ENCODE measurements at places on chromosomes 5 and 9.

DNA sequence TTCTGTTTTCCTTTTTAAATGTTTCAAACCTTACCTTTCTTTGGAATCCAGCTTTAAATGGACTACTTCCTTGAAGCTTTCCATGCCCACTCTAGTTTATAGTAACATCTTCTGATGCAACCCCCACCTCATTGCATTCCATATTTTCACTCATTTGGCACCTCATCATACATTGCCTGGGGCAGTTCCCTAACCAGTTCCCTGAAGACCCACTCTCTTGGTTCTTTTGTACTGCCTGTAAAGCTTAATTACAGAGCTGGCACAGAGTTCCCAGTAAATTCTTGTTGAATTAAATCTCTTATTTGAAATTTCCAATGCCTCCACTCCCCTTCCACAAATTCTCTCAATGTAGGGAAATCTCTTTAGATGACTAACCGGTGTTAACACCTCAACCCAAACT is 257.2 kb downstream of the ARRDC3 start:
- DNase-seq, result peak; percentile 11

DNA sequence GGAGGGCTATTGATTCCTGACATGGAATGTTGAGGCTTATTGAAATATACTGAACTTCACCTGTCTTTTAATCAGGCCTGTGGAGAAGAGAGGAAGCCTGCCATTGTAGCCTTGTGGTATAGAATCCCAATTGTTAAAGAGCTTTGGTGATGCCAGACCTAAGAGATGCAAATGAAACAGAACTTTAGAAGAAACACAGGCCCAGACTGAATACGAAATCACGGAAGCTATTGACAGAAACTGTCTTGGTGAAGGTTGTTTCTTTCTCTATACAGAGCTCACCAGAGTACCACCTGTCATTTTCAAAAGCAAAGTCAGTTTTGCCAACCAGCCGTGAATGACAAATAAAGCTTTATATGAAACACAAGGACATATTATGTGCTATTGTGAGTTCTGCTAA is 660.3 kb downstream of the ISL1 start:
- DNase-seq, result no peak

DNA sequence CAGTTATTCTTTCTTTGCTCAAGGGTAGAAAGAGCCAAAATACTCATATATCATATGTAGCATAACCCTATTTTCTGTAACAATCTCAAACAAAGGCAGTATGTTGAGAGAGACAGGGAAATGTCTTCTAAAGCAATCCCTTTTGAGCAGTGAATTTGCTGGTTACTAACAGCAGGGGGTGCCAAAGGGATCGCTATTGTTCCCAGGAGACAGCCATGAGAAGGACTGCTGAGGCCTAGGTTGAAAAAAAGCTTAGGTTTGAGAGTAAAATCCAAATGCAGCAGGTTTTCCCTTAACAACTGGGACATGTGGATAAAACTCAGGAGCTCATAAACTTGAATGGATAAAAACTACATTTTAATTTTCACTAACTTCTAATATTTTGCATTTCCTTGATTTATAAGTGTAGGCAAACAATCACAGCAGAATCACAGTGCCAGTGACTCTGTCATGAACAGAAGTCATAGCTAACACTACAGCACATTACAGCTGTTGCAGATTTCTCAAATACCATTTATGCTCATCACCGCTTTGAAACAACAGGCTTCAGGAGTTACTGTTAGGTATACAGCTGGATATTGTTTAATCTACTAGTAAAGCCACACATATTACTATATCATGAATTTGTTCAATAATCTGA is 148.4 kb downstream of the MAPKAP1 start:
- peak; percentile 92 for DNase-seq

DNA sequence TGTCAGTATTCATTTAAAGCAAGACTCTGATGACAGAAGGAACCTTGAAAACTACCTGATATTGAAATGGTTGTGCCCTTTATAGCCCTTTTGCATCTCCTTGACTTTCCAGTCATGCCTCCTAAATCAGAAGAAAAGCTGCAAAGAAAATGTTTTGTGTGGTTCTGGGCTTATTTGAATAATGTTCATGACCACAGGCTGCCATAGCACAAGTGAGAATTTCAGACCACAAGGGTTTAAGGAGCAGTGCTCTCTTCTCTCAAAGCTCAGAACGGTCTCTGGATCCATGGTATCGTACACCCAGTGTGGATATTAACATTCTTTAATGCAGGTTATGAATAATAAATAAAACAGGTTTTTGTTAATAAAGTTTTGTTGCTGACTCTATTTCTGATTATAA is 54.2 kb downstream of the GPR107 start:
- DNase-seq, result no peak

DNA sequence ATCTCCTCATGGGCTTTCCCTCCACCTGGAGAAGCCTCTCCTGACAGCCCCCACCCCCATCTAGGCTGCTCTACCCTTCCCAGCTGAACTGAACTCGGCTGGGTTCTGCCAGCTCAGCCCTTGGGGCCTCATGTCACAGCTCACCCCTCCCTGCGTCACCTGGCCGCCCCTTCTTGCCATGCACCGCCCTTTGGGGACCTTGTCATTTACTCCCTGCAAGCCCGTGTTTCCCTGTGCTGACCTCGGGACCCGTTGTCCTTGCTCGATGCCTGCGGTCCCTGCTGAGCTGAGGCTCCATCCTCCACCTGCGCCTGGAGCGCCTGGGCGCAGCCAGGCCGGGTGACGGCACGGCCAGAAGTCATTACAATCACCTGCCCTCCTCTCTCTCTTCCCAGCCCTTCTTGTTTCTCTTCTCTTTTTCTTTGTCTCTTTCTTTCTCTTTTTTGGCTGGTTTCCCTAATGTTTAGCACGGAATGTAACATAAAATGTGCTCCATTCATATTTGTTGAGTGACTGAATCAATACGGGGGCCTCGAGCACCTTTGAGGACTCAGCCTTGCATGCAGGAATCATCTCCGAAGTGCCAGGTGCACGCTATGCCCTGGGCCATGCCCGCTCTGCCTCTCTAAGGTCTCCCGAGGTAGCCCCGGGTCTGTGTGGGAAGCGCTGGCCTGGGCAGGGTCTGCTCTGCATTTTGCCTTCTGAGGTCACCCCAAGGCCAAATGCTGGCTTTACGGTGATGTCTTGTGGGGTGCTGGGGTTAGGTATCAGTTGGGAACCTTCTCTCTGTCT is 48.1 kb upstream of the COL5A1 start:
- no peak for DNase-seq

- DNase-seq, result no peak
Measured at GRCh38 chr5:10565785-10566542, 2.1 kb downstream of the ANKRD33B start.

GRCh38 chr5:64595031-64595855 is 89.4 kb downstream of the RGS7BP start:
- peak; percentile 20 for DNase-seq

DNA sequence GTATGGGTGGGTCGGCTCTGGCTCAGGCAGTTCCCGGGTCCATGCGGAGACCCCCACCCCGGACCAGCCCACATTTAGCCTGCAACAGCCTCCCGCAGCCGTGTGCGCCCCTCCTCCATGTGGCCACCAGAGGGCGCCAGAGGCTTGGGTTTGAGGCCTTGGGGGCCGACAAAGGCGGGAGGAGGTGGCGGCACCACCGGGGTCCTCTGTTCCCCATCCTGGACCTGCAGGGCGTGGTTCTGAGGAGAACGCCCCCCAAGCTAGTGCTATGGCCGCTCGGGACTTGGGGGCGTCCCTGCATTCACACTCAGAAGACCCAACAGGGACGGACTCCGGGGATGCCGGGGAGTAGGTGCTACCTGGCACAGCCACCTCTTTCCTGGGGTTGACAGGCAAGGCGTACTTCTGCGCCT is 16.5 kb downstream of the ASS1 start:
- DNase-seq, result peak; percentile 87

- no peak for DNase-seq
Measured at GRCh38 chr5:142823126-142823525, 52.9 kb downstream of the ARHGAP26 start.

GRCh38 chr9:2729003-2729402 is 11.7 kb downstream of the KCNV2 start:
- no peak for DNase-seq

- DNase-seq, result no peak
Measured at GRCh38 chr9:72185561-72185960, 36.3 kb downstream of the GDA start.

DNA sequence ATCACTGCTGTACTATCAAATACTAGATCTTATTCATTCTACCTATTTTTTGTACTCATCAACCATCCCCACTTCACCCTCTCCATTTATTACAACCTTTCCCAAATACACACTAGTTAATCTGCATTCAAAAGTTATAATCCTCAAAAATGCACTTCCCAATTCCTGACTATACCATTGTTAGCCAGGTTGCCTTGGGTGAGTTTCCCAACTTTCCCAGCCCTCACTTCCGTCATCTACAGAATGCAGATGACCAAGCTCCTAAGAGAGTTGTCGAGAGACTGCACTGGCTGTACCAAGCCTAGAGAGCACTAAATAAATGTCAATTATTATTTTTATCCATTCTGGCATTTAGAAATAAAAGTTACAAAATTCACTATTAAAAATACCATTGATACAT is 11.5 kb downstream of the PLPP1 start:
- no peak for DNase-seq

DNA sequence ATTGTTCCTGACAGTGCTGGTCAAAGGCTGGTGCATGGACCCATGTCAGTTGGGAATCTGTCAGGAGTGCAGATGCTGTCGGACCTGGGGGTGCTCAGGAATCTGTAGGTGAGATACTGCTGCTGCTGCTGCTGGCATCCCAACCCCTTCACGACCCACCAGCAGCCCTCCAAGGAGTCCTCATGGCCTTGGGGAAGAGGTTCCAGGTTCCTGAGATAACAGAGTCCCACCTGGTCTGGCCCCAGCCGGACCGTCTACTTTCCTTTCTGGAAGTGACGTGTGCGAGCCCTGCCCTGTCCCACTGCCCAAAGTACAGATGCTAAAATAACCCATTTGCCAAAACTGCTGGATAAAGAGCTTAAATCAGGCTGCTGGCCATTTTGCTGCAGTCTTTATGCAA is 4.3 kb downstream of the NXNL2 start:
- no peak for DNase-seq

DNA sequence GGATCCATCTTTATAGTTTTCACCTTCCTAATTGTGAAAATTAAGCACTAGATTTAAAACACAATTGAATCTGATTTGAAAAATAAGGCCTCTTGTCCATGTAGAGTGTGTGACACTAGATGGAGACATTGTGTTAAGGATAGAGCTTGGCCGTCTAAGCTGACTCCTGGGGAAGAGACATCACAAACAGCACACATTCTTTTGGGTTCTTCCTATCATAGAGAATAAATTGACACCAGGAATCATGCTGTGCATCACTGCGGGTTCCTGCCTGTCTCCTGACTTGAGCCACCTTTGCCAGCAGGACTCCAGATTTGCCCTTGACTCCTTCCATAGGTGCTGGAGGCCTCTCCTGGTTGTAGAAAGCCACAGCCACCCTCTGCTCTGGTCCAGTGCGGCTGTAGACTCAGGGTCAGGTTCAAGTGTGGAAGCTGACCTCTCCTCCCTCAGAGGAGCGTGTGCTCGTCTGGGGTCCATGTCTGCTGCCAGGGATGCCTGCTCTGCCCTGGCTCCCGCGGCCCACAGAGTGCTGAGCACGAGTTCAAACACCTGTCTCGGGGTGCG is 11.2 kb downstream of the ROPN1L start:
- DNase-seq, result peak; percentile 88

DNA sequence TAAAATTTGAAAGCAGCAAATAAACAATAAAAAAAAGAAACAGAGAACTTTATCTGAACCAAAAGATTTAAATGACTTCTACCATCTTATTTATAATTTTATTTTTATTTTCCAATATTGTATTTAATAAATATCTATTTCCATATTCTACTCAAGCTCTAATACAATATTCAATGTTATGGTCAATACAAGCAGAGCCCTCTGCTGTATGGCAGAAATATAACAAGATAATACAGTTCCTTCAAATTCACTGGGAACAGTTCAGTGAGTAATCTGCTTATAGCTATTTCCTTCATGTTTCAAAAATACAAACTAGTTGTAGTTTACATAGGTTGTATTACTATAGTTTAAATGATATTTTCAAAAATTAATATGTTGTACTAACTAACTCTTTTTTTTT is 332.7 kb downstream of the PRDM9 start:
- no peak for DNase-seq

DNA sequence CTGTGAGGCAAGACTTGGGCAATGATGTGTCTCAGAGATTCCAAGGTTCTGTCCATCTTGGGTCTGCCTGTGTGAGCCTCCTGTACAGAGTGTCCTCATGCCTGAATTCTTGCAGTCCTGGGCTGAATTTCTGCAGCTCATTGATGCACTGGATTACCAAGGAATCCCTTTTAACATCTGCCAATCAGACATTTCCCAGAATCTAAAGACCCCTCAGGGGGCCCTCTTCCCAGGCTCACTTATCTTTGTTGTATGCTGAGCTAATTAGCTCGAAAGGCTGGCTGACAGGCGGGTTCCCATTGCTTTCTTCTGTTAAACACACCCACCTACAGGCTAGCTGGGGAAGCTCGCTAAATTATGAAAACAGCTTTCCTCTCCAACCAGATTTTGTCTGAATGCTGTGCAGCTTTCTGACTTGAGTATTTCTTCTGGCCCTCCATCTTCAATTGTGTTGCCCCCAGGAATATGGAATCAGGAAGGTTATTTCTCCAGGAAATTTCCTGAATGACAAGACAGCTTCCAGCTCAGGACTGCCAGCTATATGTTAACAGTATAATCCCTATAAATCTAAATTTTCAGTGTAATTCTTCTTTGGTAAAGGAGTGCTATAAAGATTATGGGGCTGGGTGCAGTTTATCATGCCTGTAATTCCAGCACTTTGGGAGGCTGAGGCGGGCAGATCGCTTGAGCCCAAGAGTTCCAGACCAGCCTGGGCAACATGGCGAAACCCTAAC is at the start of gene LIX1:
LIX1 (minus strand) TSS at position 91 of the 734 bp plus-strand sequence; CDS start at position 56, 35 bp downstream.
- DNase-seq, result peak; percentile 89

DNA sequence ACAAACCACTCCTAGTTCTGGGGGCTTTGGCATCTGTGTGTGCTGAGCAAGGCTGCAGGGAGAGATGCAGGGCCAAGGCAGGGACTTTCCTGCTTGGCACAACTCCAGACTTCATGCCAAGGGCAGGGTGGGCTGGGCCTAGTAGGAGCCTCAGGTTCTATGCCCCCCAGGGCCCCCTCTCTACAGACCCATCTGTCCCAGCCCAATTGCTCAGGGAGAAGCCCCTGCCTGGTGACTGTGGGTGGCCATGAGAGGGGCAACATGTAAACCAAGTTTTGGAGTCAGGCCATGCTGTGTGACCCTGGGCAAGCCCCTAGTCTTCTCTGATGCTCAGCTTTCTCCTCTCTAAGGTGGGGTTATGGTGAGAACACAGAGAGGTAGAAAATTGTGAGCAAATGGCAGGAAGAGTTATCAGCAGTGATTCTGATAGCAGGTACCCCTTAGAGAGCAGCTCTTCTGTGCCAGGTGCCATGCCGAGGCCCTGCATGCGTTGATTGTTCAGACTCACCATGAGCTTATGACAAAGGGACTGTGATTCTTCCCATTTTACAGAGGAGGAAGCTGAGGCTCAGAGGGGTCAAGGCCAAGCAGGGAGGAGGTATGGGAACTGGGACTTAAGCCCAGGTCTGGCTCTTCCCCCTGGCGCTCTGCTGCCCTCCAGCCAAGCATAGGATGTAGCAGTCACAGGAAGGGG is 5.2 kb downstream of the OLFML2A start:
- no peak for DNase-seq

GRCh38 chr5:147445917-147446316 is 64.0 kb downstream of the DPYSL3 start:
- DNase-seq, result peak; percentile 70

GRCh38 chr9:21831841-21832509 is 29.5 kb downstream of the MTAP start:
- no peak for DNase-seq

Data from eye (tissue), 1 donor.